Kidney epithelial cell (primary cell): ENCODE measurements at places on chromosomes 16 and 17.
A peak's percentile ranks its signal among the peaks of the same experiment; 100 is the strongest.

GRCh38 chr17:56098746-56099145 is 54.5 kb upstream of the ANKFN1 start:
- no peak for DNase-seq

- no peak for DNase-seq
Observed at GRCh38 chr16:86878236-86879080, 300.1 kb downstream of the FOXL1 start.

- no peak for DNase-seq
Observed at GRCh38 chr17:67520252-67520906, 143.3 kb downstream of the PITPNC1 start.

DNA sequence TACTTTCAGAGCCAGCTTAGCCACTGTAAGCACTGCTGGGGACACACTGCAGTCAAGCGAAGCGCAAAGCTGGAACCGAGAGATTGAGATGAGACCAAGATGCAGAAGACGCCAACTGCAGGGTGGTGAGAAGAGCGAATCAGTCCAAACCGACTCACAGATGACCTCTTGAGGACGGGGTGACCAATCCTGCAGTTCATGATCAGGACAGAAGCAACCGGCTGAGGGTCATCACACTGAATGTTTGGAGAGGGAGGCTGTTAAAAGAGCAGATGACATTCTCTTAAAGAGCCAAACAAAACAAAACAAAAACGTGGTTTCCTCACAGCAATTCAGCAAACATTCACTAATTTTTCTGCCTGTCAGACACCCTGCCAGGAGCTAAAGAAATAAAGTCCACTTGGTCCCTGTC is 8.5 kb downstream of the HASPIN start:
- no peak for DNase-seq

- DNase-seq, result no peak
Observed at GRCh38 chr17:74164446-74165045, 38.9 kb upstream of the RPL38 start.

GRCh38 chr16:24345704-24346103 is 89.6 kb downstream of the CACNG3 start:
- no peak for DNase-seq

DNA sequence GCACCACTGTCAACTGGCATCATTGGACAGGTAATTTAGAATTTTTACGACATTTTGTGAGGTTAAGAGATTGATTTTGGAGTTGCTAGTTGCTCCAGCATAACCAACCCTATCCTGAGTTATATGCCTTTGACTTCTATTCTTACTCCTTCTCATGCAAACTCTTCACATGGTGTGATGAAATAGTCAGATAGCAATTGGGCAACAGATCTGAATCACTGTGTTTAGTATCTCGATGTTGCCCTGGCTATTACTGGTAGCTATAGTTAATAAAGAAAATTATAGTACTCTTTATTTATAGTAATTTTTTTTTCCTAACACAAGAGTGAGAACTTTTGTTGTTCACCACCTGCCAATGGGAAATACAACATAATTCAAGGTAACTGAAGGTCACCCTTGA is 494.8 kb upstream of the TOM1L1 start:
- DNase-seq, result no peak

GRCh38 chr17:68385490-68386215 is 71.6 kb downstream of the WIPI1 start:
- DNase-seq, result no peak

DNA sequence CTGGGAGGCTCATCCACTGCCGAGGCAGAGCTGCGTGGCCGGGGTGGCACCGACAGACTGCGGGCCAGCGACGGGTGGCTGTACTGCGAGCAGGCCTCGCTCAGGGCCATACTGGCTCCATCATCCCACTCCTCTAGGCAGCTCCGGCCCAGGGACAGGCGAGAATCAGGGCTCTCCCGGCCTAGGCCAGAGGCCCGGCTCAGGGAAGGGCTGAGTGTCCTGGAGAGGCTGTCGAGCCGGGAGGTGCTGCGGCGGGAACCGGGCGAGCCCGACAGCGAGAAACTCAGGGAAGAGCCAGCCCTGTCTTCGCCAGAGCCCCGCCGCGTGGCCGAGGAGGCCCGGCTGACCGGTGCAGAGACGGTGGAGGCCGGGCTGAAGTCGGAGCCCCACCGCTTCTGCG is 37.4 kb downstream of the PIPOX start:
- DNase-seq, result no peak

- DNase-seq, result no peak
Observed at GRCh38 chr17:49984776-49985175, 10.2 kb downstream of the DLX3 start.

DNA sequence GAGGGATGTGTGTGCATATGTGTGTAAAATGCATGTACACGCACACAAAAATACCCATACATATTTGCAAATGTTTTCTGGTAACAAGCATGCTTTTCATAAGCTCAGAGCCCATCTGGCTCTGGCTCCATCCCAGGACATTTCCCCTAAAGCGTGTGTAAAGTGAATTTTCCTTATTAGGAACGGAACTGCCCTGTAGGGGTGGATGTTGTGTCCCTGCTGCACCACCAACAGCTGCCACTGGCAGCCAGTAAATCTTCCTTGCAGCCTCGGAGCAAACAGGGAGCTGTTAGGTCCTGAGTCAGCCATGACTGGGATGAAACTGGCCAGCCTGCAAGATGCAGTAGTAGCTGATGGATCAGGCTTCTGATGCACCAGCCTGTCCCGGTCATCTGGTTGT is 393.5 kb downstream of the UTP18 start:
- DNase-seq, result no peak

GRCh38 chr17:79945591-79946255 is 89.9 kb downstream of the TBC1D16 start:
- DNase-seq, result no peak

GRCh38 chr17:41009301-41009760 is 403 bp upstream of the KRTAP3-1 start:
- no peak for DNase-seq

GRCh38 chr17:82232322-82232820 is 3.5 kb downstream of the SLC16A3 start:
- no peak for DNase-seq

DNA sequence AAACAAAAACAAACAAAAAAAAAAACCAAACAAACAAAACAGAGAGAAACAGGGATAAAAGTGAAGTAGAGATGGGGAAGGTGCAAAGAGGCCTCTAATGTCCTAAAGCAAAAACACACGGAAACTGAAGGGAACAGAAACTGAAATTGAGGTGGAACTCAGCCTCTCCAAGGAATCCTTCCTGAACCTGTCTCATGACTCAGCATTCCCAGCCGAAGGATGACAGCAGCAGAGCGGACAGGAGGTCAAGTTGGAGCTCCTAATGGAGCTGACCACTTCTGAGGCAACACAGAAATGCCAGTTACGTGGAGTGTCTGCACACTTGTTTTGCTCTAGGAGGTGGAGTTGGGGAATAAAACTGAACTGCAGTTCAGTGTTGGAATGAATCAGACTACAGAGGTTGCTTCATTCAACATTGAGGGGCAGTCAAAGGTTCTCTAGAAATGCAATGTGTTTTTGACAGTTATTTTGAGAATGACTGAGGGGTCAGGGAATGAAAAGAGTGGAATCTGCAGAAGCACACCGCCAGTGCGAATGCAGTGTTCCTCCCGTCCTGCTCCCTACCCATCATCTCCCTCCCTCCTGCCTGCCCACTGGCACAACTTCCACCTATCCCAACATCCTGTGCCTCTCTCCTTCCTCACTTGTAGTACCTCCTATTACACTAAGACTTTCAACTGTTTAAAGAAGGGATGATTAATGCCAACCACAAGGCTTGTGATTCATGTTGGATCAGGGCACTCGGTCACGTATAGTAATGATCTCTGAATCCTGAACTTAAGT is 6.3 kb downstream of the UBE2O start:
- DNase-seq, result peak; percentile 70

DNA sequence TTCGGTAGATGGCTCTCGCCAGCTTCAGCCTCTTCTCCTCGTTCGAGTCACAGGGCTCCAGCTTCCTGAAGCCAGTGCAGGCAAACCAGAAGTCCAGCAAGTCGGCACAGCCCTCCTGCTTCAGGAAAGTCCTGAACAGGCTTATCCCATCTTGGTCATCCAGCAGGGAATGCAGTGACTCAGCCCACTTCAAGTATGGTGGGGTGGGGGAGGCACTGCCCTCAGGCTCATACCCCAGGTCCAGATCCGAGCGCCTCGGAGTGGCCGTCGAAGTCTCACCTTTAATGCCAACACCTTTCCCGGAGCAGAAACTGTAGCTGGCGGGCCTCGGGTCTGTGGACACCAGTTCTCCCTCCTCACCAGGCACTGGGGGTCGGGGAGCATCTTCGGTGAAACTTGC is 5.9 kb downstream of the AXIN1 start:
- DNase-seq, result no peak

- DNase-seq, result no peak
Observed at GRCh38 chr17:46805771-46806170, 12.7 kb downstream of the WNT3 start.

GRCh38 chr17:30906101-30906911 is at the start of gene TEFM:
TSS of gene TEFM (minus strand) at chr17:30906238. CDS start at chr17:30906198, 40 bp downstream.
- DNase-seq, result peak; percentile 47

- no peak for DNase-seq
Observed at GRCh38 chr16:54265575-54266107, 20.9 kb downstream of the IRX3 start.

DNA sequence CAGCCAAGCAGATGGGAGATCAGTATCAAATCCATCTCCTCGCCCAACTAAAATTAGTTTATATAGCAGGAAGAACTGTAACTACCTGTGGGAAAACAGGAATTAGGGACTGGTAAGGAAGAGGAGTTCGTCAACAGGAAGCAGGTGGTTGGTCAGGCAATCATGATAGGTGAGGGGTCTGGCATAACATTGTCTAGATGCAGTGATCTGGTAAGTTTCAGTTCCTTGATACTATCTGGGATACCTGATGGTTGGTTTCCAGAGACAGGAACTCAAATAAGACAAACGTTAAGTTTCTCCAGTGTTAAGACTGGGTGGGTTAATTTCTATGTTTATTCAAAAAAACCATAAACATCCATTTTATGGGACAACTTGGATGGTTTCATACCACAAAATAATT is 53.8 kb downstream of the CEP112 start:
- no peak for DNase-seq

GRCh38 chr16:3022684-3023414 is 893 bp downstream of the HCFC1R1 start:
- no peak for DNase-seq

DNA sequence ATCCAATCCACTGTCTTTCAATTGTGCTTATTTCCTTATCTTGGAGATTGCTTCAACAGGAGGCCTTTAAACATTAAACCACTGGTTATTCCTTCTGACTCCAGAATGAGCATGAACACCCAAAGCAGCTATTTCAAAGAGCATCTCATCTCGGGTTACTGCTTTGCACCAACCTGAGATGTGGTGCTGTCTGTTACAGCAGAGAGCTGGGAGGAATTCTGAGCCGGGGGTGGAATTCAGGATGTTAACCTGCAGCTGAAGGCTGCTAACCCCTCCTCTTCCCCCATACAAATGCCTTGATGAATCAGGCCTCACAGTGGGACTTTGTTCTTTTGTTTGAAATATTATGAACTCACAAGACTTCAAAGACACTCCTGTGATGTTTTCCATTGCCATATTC is 113.1 kb downstream of the SHISA9 start:
- DNase-seq, result peak; percentile 49

DNA sequence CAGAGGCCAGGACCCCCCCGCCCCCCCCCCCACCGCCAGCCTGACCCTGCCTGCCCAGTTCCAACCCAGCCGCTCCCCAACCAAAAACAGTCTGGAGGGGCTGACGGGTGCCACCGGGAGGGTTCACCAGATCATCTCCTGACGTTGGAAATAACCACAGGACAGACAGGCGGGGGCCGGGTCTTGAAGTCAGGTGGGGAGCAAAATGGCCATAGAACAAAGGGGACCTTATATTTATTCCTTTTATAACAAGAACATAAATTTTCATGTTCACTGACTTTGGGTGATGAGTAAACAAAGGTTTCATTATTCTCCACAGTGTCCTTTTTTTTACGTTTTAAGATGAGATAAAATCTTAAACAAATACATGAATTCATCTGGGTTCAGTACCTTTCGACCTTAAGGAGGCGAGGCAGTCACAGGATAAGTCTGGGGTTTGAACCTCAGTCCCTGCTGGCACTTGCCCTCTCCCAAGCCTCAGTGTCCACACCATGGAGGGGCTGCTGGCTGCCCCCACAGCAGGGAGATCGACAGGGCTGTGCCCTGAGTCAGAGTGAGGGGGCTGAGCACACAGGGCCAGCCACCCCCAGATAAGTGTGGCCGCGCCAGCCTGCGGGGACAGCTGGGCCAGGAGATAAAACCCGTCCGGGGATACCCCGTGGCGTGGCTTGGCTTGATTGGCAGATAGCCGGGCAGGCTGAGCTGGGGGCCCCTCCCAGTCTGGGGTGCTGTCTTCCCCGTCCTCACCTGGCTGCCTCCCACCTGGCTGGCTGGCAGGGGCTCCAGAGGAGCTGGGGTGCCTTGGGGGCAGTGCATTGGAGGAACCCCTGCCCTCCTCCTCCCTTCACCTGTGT is 15.0 kb downstream of the SLC7A5 start:
- no peak for DNase-seq

DNA sequence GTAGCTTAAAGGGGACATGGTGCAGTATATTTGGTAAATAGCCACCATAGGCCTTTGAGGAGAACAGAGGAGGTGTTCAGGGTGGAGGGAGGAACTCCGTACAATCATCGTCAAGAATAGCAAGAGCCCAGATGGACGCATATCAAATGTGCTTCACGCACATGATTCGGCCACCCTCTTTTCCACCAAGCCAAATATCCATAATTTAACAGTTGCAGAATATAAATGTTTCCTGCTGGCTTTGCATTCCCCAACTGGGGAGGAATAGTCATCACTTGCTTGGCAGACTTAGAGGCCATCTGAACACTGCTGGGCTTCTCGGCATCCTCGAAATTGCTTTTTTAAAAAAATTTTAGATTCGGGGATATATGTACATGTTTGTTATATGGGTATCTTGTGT is 111.9 kb upstream of the ERCC4 start:
- no peak for DNase-seq

- DNase-seq, result no peak
Observed at GRCh38 chr17:17344507-17345293, 41.5 kb downstream of the NT5M start.
